ENCODE measurements at places on chromosomes 5 and 9.

- DNase-seq = no peak
These were observed 73.7 kb upstream of the EGFLAM start for GRCh38 chr5:38184627-38185026.

- DNase-seq = no peak
These were observed 152.6 kb upstream of the MSX2 start for GRCh38 chr5:174571662-174572397.

GRCh38 chr9:2466703-2467102 lies 154.9 kb upstream of the VLDLR start:
- DNase-seq = peak; percentile 41

- no peak for DNase-seq
These were observed 110.5 kb downstream of the NUDT12 start for GRCh38 chr5:103452089-103452488.

GRCh38 chr9:27183701-27184100 lies 74.7 kb downstream of the TEK start:
- DNase-seq = no peak

DNA sequence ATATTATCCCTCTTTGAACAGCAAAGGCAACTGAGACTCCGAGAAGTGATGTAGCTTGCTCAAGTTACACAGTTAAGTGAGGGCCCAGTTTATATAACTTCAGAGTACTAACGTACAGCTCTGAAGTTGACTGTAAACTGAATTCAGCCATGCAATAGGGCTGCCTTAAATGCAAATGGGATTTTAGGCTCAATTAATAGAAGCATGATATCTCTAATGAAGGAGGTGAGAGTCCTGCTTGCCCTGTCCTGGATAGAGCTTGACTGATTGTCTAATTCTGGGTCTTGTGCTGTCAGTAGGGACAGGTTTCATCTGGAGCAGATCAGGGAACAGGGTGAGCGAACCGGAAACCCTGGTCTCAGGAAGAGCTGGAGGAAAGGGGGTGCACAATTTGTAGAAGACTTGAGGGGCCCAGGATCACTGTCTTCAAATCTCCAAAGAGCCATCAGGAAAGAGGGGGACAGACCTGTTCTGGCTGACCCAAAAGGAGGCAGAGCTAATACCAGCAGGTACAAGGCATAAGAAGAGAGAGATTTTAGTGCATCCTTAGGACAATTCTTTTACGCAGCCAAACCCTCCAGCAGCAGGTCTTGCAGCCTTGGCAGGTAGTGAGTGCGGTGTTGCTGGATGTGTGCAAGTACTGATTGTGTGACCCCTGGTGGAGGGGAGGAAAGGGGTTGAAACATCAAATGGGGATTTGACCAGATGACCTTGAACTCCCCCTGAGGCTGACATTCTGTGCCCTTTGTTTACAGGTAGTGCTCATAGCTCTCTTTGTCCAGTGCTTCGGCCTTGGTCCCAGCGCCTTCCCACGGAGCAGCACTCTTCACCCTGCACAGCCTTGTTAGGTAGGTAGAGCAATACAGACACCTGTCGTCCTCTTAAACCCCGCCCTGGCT lies 13.0 kb downstream of the GSN start:
- DNase-seq = no peak

- no peak for DNase-seq
These were observed 46.0 kb downstream of the CNOT6 start for GRCh38 chr5:180540050-180540694.

DNA sequence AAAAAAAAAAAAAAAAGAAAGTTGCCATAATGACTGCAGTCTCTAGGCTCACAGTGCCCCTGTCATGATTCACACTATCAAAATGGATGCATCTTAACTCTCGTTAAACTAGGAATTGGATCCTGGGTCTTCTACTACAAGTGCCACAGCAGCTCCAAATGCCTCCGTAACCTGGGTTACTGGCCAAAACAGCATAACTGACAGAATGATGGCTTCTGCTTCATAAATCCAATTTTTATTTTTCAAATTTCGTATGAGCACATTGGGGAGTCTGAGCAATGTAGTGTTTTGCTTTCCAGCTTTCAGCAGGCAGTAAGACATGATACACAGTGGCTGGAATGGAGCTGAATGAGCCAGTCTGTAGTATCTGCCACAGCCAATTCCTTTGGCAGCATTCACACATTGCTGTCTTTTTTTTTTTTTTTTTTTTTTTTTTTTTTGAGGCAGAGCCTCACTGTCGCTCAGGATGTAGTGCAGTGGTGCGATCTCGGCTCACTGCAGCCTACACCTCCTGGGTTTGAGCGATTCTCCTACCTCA lies 36.0 kb upstream of the NPM1 start:
- DNase-seq = no peak

GRCh38 chr9:116030517-116030916 lies 123.1 kb upstream of the PAPPA start:
- no peak for DNase-seq

DNA sequence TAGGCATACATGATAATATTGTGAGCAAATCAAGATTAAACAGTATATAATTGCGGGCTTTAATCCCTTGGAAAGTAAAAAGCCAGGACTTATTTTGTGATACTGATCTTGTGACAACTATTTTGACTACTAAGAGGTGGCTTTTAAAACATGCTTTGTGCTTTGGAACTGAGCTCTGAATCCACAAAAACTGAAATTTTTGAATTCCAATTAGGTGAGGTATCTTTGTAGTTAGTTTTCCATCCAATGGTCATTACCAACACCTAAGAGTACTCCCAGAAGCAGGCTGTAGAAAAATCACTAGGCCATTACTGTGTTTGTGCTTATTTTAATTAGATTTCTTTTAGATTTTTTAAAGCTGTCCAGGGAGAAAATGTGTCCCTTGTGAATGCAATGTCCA lies 559.5 kb upstream of the WWC1 start:
- no peak for DNase-seq

GRCh38 chr5:173727839-173728778 lies 111.7 kb upstream of the BOD1 start:
- no peak for DNase-seq

DNA sequence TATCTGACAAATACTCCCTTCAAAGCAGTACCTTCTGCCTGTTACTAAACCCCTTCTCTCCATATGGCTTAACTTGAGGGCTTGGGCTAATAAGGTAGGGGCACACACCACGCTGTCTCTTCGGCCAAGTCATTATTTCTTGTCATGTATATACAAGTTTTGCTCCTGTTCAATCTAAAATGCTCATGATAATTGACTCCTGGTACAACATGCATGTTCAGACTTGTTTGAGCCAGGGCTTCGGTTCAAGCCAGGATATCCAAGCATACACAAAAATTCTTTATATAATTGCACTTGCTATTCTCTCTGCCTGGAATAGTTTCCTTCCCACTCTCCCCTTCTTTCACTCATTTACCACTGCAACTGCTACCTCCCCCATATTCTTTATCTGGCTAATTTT lies 756.0 kb upstream of the C9orf72 start:
- no peak for DNase-seq

DNA sequence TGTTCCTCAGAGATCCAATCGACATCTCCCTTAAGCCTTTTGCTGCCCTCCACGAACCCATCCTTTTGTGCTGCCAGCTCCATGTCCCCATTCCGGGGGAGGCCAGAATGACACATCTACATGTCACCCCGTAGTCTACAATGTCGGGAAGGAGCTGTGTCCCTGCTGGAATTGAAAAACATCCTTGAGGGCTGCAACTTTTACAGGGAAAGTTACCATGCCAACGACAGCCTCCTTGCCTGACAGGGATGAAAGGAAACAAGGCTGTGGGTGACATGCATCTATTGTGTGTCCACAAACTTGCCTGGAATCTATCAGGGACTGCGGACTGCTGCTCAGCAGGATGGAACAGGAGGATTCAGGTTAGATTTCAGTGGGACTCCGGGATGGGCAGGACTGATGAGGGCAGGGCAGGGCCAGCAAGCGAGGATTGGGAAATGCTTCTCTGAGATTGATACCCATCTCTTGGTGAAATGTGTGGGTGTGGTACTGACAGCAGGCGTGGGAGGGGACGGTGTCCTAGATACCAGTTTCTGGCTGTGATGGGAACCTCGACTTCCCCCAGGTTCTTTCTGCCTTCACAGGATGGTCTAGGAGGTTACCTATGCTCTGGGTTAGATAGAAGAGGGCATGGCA lies 25.5 kb downstream of the EGR1 start:
- DNase-seq = no peak

DNA sequence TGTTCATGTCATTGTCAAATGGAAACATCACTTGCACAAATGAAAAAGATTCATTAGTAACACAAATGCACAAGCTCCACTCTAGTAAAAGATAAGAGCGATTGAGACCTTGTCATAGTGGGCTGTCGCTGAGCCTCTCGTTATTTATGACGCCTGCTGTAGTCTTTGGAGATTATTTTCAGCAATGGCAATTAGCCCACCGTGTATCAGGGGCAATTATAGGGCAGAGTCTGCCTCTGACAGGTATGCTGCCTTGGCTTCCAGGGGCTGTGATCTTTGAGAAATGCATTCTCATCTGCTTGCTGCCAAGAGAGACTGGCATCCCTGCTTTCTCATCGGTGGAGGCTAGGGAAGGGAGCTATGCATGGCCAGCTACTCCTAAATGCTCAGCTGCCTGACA lies 426.8 kb upstream of the CLINT1 start:
- no peak for DNase-seq

- DNase-seq = no peak
These were observed 22.1 kb downstream of the MCIDAS start for GRCh38 chr5:55205001-55205400.

GRCh38 chr5:153500178-153500577 lies 9.7 kb downstream of the GRIA1 start:
- DNase-seq = no peak

GRCh38 chr9:98099898-98100297 lies 19.1 kb downstream of the TRIM14 start:
- no peak for DNase-seq

- no peak for DNase-seq
These were observed 1865.3 kb upstream of the CDH9 start for GRCh38 chr5:28903643-28904042.

GRCh38 chr9:27784847-27785713 lies 211.8 kb upstream of the C9orf72 start:
- DNase-seq = no peak

DNA sequence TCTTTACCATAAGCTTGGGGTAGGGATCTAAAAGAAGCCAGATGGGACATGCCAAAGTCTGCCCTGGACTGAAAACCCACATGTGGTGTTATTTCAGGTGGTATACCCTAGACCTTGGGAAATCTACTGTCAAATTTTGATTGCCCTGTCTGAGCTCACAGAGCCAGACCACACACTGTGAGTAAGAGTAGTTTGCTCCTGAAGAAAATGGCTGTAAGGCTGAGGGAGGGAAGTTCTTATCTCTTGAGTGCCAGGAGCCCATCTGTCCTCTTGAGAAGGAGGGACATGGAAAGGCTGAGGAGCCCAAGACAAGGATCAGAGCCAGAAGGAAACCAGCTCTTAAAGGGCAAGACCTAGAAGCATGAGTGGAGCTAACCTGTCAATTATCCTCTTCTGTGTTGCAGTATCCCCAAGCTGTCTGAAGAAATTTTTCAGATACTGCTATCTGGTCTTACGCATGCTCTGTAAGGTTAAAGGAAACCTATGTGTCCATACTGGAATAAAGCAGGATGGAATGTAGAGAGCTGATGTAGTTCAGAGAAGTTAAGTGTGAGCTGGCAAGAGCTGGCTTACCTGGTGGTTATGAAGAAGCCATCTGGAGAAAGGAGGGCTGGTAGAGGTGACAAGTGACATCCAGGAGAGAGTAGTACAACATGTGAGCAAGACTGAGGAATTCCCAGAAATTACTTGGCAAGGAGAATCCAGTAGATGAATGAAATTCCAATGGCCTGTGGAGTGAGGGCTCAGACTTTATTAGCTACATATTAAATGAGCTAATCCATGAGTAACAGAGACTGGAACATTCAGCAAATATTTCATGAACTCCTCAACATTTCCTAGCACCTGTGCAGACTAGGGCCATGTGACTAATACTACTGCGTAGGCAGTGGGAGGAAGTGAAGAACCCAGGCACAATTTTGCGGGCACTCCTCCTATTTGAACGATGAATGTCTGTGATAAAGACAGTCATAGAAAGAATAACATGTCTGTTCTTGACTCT lies 389.1 kb upstream of the KIF2A start:
- no peak for DNase-seq

GRCh38 chr9:37916471-37917312 lies 12.8 kb upstream of the SLC25A51 start:
- no peak for DNase-seq

DNA sequence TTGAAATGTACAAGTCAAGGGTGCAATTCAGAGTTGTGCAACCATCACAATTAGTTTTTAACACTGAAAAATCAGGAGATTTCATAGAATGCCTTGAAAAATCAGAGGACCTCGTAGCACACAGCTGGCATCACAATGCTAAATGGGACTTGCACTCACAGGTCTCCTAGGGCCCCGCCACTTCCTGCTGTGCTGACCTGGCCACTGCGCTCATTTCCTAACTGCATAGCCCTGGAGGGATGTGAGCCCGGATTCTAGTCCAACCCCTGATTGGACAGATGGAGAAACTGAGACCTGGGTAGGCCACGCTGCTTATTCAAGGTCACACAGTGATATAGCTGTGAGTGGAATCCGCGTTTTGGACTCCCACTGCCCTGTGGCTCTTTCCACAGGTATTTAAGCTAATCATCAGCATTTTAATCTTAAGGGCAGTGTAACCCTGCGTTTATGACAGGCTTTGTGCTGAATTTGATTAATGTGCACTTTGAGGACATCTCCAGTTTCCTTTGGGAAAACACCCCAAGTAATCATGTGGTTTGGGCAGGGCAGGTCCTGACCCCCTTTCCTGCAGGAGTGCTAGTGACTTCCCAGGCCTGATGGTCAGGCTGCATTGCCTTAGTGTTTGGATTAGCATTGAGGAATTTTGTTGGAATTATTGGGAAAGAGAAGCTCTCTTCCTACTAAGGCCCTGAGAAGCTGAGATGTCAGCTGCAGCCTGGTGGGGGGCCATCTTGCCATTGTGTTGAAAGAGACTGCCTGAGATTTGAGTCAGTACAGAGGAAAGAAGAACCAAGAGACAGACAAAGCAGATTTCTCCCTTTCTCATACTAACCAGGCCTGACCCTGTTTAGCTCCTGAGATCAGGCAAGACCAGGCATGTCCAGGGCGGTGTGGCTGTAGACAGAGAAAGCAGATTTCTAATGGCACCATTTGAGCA lies 36.2 kb downstream of the STC2 start:
- no peak for DNase-seq

All from HAP-1 (cell line).